Suprapubic skin (tissue), 4 donors: ENCODE measurements at places on chromosomes 13 and 19. TPM values are rescaled to one million over a fixed set of nuclear protein-coding genes. Genes with fewer than 3 reads are reported as not detected.

DNA sequence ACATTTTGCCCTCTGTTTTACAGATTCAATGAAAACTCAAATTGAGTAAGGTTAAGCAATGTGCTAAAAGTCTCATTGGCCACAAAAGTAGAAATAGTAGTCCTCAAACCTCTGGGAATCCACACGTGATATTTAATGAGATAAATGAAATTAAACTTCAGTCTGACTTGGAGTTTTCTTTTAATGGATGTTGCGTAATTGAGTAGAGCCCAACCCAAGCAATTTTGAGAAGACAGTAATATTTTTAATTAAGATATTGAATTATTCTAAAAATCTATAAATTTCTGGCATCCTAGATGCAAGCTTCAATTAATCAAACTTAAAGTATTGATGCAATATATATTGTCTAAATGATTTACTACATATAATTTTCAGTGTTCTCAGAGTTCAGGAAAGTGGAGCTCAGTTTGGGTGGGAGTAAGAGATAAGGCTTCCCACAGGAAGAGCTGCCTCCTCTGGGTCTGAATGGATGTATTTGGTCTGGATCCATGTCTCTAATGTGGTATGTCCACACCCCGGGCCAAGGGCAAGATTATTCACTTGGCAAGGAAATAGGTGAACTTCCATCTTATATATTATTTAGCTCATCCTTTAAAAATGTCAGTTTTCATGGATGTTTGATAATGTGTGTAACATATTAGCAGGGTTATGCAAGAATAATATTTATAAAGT, 6.9 kb downstream of the MBNL2 start:
- H3K27me3 ChIP-seq = no peaks in the 10 kb centered on the region
- no peak overlapping the region for H3K4me3 ChIP-seq
- H3K36me3 ChIP-seq = no peaks in the 10 kb centered on the region
- DNase-seq = no peak
- H3K4me1 ChIP-seq = peaks cover 53% of the 10 kb centered on the region

DNA sequence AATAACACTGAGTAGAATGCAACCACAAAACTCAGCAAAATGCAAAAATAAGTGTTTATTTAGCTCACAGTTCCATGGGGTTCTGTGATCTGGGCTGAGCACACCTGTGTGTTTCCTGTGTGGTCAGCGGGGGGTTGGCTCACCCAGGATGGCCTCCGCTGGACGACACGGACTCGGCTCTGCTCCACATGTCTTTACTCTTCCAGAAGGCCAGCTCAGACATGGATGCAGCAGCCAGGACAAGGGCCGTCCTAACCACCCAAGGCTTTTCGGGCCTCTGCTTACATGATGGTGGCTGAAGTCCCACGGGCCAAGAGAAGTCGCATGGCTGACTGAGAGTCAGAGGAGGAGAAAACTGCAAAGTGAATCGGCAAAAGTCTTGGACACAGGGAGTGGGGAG, 153.5 kb upstream of the IRS2 start:
- DNase-seq = no peak
- no peak overlapping the region for H3K4me3 ChIP-seq
- no peaks in the 10 kb centered on the region for H3K36me3 ChIP-seq
- no peaks in the 10 kb centered on the region for H3K27me3 ChIP-seq

GRCh38 chr13:77508959-77509620, 26.4 kb upstream of the SCEL start:
- H3K36me3 ChIP-seq = no peaks in the 10 kb centered on the region
- H3K4me3 ChIP-seq = no peak overlapping the region
- H3K27me3 ChIP-seq = no peaks in the 10 kb centered on the region
- DNase-seq = no peak
- H3K4me1 ChIP-seq = peaks cover 19% of the 10 kb centered on the region

DNA sequence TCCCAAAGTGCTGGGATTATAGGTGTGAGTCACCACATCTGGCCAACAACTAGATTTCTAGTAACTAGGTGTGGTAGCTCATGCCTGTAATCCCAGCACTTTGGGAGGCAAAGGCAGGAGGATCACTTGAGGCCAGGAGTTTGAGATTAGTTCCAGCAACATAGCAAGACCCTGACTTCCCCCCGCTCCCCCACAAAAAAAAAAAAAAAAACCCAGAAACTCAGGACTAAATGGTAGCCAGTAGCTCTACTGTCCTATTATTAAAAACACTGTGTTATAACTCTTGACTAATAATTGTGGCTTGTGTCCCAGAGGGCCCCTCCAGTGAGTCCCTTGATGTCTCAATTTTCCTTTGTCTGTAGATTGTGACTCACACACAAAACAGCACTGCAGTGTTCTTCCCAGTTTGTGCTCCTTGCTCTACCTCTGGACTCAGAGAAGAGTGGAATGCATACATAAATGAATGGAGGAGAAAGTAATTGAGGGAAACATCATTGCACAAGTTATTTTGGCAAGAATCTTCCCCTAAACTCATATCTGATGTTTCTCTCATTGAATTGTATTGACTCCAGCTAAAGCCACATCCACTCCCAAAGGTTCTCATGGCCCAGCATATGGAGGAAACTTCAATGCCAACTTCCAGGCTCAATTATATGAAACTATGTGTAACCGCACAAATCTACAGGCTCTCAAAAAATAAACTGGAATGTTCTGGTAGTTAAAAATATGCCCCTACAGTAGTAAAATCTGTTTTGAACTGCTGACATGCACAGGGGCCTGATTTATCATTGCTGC, 8.8 kb downstream of the TPT1 start:
- H3K27ac ChIP-seq = no peak overlapping the region
- no peaks in the 10 kb centered on the region for H3K27me3 ChIP-seq
- H3K4me1 ChIP-seq = peaks cover 47% of the 10 kb centered on the region
- DNase-seq = no peak

GRCh38 chr19:50718255-50719118, 1.1 kb downstream of the SHANK1 start:
- DNase-seq = no peak
- peaks cover 55% of the 10 kb centered on the region for H3K27me3 ChIP-seq
- H3K4me3 ChIP-seq = peak overlapping the region; percentile 51
- H3K36me3 ChIP-seq = no peaks in the 10 kb centered on the region
- H3K27ac ChIP-seq = no peak overlapping the region

GRCh38 chr13:99827011-99827772, 144.4 kb downstream of the ZIC5 start:
- H3K27me3 ChIP-seq = no peaks in the 10 kb centered on the region
- H3K36me3 ChIP-seq = no peaks in the 10 kb centered on the region
- no peak overlapping the region for H3K27ac ChIP-seq
- H3K4me3 ChIP-seq = no peak overlapping the region
- no peaks in the 10 kb centered on the region for H3K4me1 ChIP-seq
- no peak for DNase-seq

- no peak for DNase-seq
- H3K27me3 ChIP-seq = no peaks in the 10 kb centered on the region
- H3K27ac ChIP-seq = no peak overlapping the region
- no peak overlapping the region for H3K4me3 ChIP-seq
- no peaks in the 10 kb centered on the region for H3K4me1 ChIP-seq
Observed at GRCh38 chr13:87368639-87369038, 302.5 kb upstream of the SLITRK5 start.

DNA sequence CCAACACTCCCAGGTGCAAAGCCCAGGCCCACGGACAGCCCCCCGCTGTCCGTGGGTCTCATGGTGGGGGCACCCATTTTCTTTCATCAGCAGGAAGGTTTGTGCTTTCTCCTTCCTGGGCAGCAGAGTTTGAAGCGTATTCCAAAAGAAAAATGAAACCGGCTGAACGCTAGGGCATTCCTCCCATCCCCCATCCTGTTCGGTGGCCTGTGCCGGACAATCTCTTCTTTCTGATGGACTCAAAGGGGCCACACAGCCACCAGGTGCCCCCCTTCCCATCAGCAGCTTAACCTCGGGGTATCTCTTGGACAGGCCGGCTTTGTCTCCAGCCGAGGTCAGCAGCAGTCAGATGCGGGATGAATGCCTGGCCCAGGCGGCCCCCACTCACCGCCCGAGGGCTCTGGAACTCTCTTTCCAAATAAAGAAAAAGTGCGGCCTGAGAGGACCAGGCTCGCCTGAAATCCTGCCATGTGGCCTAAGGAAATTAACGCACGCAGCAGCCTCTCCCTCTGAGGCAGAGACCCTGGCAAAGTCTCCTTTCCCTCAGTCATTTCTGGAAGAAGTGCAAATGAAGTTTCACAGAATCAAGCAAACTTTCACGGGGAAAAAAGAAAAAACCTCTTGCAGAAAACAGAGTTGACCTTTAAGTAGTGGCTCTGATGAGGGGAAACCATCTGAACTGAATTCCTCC, 67.8 kb downstream of the RASA3 start:
- H3K4me3 ChIP-seq = peak overlapping the region; percentile 32
- no peaks in the 10 kb centered on the region for H3K36me3 ChIP-seq
- H3K27me3 ChIP-seq = no peaks in the 10 kb centered on the region
- DNase-seq = peak; percentile 70
- H3K27ac ChIP-seq = peak overlapping the region; percentile 97
- H3K4me1 ChIP-seq = peaks cover 75% of the 10 kb centered on the region

The ZNF471 gene
- 8.1 TPM for total RNA-seq
